ENCODE measurements at places on chromosomes 13 and 19.
A peak's percentile ranks its signal among the peaks of the same experiment; 100 is the strongest.

DNA sequence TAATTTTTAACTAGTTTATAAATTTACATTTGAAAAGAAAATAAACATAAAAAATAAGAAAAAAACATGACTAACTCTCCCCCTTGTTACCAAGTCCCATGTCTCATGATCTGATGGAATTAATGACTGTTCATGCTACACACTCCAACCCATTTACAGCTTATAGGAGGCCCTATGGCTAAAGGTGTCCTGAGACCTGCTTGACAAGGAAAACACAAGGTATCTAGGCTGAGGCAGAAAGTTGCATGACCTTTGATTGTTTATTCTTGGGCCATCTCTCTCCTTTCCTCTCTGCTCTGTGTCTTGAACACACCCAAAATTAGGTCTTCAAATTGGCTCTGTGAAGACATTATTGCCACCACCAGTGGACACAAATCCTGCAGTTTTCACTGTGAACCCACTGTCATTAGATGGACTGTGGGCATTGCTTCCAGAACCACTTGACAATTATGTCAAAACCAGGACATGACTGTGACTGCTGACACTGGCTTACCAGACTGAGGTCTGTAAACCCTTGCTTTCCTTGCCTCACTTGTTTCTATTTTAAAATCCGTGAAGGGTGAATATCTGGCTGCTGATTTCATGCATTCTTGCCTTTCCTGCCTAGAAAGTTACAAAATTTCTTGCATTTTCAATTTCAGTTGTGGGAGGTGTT, 386.5 kb upstream of the SPRY2 start:
- DNase-seq, result no peak

- DNase-seq, result no peak
These were observed 3.9 kb downstream of the TMEM147 start for GRCh38 chr19:35549174-35549788.

GRCh38 chr13:35882722-35883497, 248.3 kb downstream of the DCLK1 start:
- no peak for DNase-seq

- DNase-seq, result no peak
These were observed 562.5 kb downstream of the GPC5 start for GRCh38 chr13:91960947-91961346.

DNA sequence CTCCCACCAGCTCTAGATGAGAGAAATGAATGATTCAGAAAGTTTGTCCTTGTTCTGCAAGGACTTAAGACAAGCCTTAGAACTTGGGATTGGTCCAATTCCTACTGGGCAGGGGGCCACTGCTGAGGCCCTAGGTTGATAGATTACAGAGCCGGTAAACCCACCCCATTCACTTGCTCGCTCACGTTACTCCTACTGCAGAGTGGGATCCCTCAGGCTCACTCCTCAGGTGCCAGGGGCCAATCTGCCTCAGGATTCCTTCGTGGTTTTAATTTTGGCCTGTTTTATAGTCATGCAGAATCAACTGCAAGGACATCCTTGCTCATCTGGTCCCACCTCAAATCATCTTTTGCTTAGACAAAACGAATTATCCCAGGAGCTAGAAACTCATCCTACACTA, 59.0 kb downstream of the SERP2 start:
- no peak for DNase-seq

- no peak for DNase-seq
These were observed 7.7 kb downstream of the TECR start for GRCh38 chr19:14536926-14537692.

DNA sequence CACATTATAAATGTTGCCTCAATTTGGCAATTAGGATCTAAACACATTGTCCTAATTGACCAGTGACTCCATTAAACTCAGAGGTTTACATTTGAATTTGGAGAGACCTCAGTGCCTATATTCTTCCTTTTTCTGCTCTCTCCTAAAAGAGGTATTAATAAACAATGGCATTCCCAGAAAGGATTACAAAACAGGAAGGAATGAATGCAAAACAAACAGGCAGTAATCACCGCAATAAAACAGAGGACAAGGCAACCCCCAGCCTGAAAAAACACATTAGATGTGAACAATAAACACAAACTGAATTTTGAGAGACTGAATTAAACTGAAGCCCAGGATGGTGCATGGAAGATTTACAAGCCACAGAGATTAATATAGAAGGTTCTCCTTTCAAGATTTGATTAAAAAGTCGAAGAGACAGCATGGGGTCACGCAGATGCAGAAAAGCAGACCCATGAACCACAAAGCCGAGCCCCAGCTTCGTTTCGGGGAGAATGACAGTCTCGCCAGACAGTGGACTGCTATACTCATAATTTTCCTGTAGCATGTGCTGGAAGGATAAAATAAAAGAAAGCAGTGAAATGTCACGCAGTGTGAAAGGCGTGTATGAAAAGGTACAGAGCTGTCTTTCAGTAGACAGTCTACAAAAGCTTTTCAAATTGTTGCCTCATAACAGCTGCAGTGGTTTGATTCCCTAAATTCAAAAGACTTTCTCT, 503.0 kb downstream of the LIG4 start:
- DNase-seq, result no peak

- peak; percentile 51 for DNase-seq
These were observed 11.3 kb upstream of the PNMA8A start for GRCh38 chr19:46482631-46483030.

GRCh38 chr13:53357582-53357981, 329.0 kb downstream of the OLFM4 start:
- no peak for DNase-seq

DNA sequence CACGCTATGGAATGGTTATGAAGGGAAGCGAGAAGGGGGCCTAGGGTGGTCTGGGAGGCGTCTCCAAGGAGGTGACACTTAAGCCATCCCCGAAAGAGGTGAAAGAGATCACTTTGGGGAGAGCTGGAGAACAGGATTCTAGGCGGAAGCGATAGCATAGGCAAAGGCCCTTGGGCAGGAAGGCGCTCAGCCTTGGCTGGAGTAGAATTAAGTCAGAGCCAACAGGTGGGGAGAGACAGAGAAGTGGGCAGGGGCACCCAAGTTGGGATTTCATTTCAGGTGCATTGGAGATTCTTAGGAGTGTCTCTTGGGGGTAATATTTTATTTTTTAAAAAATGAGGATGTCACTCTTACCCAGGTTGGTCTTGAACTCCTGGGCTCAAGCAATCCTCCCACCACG, 9.6 kb downstream of the SNRPD2 start:
- no peak for DNase-seq

DNA sequence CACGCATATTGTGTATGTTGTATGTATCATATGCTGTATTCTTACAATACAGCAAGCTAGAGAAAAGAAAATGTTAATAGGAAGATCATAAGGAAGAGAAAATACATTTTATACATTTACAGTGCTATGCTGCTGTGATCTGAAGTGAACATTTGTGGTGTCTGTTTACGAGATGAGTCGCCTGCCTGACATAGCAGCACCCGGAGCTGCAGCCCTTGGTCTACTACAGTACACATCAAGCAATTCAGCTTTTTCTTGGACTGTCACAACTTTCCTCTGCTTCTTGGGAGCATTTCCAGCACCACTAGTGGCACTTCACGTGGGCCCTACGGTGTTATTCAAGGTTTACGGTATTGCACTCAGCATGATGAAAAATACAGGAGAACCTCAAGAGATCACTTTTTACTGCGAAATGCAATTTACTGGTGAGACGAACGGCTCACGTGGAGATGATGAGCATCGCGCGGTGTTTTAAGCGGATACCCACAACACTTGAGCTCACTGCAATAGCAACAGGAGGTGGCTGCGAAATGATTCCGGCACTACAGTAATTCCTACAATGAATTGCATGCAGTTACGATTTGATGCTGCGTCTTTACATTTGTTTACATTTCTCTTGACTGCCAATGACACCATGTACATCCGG, 308.4 kb downstream of the FGF9 start:
- no peak for DNase-seq

DNA sequence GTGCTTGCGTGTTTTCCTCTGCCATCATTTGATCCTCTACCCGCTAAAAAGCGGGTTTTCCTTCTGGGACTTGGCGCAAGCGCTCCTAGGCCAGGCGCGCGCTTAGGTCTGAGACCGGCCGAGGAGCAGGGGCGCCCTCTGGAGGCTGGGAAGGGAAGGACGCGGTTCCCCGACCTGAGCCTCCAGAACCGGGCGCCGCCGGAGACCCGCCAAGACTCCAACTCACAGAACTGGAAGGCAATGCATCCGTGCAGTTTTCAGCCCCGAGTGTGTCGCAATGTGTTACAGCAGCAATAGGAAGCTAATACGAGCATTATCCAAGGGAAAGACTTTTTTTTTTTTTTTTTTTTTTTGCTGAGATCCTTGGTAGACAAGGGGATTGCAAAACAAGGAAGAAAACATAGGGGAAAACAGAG, 190.9 kb downstream of the COL4A1 start:
- DNase-seq, result no peak

- no peak for DNase-seq
These were observed 2.9 kb upstream of the NRTN start for GRCh38 chr19:5801796-5802619.

- peak; percentile 69 for DNase-seq
These were observed 864 bp downstream of the FTL start for GRCh38 chr19:48965806-48966540.

- no peak for DNase-seq
These were observed 3.4 kb upstream of the TEKTIP1 start for GRCh38 chr19:3535563-3535965.

DNA sequence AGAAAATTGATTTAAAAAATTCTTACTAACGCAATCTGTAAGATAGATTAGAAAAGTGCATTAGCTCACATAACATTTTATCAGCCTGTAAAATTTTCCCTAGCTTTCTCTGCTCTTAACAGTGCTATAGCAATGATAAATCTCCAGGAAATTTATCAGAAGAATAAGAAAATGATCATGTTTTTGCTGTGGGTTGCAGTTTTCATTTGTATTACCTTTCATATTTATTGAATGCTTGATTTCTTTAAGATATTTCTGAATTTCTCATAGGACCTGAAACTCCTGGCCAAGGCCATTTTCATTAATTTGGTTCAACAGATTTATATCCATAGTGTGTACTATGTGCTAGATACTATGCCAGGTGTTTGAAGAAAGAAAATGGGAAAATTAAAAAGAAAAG, 130.3 kb upstream of the STARD13 start:
- no peak for DNase-seq

- DNase-seq, result peak; percentile 22
These were observed 575.8 kb upstream of the KLF12 start for GRCh38 chr13:74710006-74710405.

DNA sequence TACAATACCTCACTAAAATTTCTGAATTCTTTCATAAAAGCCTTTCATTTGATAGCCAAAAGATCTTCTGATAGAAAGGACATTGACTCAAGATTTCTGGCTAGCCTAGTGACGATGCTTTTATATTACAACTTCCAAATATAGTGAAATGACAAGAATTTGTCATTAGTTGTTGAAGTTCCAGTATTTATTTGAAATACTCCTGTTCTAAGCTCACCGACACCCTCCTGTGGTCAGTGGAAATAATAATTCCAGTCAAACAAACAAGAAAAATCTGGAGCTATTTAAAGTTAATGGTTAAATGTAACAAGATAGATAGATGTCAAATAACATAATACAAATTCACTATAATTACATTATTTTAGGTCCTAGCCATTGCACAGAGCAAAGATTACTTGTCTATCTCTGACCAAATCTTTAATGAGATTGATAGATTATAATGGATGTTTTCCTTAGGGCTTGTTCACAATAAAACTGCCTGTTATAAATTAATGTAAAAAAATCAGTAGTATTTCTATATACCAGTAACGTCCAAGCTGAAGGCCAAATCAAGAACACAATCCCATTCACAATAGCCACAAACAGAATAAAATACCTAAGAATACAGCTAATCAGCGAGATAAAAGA, 195.5 kb downstream of the RGCC start:
- DNase-seq, result no peak

- peak; percentile 79 for DNase-seq
These were observed 276.4 kb downstream of the KLF5 start for GRCh38 chr13:73335210-73335609.

DNA sequence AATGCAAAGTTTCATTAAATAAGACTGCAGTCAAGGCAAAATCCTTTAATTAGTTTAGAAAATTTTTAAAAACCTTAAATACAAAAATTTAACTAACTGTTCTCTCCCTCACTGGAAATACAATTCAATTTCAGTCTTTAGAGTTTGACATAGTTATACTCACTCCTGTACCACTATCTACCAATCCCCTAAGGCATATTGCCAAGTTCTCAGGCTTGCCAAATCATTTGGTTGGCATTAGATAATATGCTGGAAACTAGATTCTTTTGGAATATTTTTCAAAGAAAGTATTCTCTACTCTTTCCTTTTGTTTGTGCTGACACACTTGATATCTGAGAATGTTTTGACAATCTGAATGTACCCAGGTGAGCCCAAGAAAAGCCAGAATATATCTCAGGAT, 77.2 kb downstream of the TSC22D1 start:
- DNase-seq, result no peak

DNA sequence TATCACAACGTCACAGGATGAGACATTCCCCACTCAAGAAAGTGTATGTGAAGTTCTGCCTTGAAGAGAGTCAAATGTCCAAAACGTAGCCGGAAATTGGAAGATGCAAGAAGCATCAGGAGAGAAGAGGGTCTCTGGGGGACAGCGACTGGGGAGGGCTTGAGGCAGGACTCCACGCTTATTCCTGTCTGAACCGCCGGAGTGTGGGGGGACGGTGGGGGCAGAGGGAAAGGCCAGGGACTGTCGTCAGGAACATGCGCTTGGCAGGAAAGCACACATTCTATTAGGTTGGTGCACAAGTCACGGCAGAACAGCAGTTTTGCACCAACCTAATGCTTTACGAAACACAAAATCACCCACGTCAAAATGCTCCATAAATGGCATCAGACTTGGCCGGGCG, 95.3 kb upstream of the TM9SF2 start:
- DNase-seq, result no peak

DNA sequence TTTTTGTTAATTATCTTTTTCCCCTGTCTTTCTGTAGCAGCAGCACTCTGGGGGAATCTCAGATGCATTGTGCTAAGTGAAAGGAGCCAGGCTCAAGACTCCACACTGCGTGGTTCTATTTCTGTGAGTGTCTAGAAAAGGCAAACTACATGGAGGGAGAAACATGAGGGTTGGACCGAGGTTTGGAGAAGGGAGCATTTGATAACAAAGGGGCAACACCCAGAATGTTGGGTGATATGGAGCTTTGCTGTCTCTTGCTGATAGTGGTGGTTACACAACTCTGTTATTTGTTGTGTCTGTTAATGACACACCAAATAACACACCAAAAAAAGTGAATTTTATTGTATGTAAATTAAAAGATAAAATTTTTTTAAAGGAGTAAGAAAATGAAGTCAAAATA, 107.8 kb downstream of the COL4A2 start:
- no peak for DNase-seq

GRCh38 chr13:107329991-107330390, 762.1 kb upstream of the ARGLU1 start:
- DNase-seq, result peak; percentile 60

DNA sequence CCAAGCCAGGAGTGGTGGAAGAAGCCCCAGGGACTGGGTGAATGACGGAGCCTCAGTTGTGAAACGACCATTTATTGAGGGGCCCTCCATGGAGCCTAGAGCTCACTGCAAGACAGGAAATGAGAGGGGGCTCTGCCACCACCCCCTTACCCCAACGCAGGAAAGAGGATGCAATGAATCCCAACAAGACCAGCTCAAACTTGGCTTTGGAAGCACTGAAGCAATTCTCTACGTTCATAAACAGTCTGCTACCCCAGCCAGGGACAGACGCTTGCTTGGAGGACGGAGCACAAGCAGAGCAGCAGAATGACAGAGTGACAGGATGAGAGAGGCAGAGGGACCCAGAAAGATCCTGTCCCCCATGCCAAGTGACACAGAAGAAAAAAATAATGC, 1.0 kb downstream of the PRKACA start:
- DNase-seq, result no peak

All from astrocyte (in vitro differentiated cells and primary cell).